ENCODE measurements at places on chromosomes 7 and 10. TPM values are rescaled to one million over a fixed set of nuclear protein-coding genes. Genes with fewer than 3 reads are reported as not detected.

DNA sequence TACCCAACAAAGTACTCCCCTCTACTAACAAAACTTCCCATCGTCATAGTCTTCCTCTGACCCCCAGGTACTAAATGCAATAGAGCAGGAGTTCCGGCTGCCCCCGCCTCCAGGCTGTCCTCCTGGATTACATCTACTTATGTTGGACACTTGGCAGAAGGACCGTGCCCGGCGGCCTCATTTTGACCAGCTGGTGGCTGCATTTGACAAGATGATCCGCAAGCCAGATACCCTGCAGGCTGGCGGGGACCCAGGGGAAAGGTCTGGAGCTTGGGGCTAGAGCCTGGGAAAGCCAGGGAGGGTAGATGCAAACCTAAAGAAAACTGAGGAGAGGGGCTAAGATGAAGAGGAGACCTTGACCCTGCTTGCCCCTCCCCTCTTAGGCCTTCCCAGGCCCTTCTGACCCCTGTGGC, 15.3 kb downstream of the EPHB6 start:
- DNase-seq = no peak

DNA sequence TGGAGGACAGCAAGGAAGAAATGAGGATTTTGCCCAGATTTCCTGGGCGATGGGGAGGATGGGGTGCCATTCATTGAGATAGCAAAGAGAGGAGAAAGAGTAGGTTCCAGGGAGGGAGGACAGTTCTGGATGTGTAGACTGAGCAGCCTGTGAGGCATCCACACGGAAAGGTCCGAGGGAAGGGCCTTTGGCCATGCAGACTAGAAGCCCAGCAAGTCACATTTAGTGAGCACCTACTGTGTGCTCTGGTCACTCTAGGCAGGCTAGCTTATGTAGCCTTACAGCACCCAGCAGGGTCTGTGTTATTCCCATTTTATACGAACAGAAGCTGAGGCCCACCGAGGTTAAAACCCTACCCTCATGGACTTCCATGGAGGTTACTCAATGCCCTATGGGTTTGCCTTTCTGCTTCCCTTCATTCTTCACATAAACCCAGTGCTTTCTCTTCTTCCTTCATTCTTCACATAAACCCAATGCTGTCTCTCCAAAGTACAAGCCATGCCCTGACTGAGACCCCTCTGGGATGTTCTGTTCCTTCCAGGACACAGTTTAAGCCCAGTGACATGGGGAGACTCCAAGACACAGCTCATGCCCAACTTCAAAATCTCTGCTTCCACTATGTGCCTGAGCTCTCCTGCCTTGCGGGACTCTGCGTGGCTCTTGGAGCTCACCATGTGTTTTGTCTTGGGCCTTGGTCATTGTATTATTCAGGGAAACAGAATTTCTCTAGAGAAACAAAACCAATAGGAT, 13.7 kb downstream of the IL2RA start:
- DNase-seq = no peak

- no peak for DNase-seq
Observed at GRCh38 chr10:34731213-34731612, 83.9 kb downstream of the PARD3 start.

The COL28A1 gene
- 9.0 TPM for total RNA-seq

The ATG9B gene
- 15.4 TPM for total RNA-seq
